Pancreas (tissue), 10 donors: ENCODE measurements at places on chromosomes 6 and 20.
A peak's percentile ranks its signal among the peaks of the same experiment; 100 is the strongest.

DNA sequence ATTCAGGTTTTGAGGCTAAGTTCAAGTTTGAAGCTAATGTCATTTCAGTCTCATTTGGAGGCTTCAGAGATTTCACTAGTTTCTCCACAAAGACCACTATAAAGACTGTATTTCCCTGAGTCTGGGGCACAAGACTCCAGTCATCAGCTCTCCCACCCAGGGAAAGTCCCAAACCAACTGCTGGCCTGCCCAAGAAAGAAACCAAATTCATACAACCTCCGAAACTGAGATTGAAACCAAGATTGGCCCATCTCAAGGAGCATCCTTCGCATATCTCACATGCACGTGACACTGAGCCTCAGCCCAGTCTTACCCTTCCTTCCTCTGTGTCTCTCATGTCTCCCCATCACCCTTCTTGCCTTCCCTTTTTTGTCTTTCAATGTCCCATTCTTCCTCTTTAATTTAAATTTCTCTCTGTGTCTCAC is 3.5 kb upstream of the LTA start:
- no peak overlapping the region for H3K4me3 ChIP-seq
- H3K36me3 ChIP-seq, result no peaks in the 10 kb centered on the region
- no peaks in the 10 kb centered on the region for H3K27me3 ChIP-seq
- H3K27ac ChIP-seq, result no peak overlapping the region

DNA sequence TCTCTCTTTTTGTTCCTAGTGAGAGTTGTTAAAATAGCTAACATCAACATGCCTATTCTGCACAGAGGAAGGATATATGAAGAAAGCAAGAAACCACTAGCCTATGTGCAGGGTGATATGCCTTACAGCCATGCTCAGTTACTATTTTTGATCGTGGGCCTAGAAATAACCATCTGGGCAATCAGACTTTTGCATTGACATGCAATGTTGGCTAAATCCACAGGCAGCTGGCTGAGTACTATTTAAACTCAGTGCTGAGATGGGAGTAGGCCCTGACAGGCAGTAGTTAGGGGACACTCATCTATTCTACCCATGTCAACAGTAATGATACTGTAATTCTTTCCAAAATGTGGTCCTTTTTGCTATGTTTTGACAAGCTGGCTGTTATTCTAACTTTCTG is 89.6 kb downstream of the HDGFL1 start:
- no peaks in the 10 kb centered on the region for H3K4me1 ChIP-seq
- no peak overlapping the region for H3K4me3 ChIP-seq
- DNase-seq, result no peak
- H3K27ac ChIP-seq, result no peak overlapping the region
- H3K36me3 ChIP-seq, result no peaks in the 10 kb centered on the region

DNA sequence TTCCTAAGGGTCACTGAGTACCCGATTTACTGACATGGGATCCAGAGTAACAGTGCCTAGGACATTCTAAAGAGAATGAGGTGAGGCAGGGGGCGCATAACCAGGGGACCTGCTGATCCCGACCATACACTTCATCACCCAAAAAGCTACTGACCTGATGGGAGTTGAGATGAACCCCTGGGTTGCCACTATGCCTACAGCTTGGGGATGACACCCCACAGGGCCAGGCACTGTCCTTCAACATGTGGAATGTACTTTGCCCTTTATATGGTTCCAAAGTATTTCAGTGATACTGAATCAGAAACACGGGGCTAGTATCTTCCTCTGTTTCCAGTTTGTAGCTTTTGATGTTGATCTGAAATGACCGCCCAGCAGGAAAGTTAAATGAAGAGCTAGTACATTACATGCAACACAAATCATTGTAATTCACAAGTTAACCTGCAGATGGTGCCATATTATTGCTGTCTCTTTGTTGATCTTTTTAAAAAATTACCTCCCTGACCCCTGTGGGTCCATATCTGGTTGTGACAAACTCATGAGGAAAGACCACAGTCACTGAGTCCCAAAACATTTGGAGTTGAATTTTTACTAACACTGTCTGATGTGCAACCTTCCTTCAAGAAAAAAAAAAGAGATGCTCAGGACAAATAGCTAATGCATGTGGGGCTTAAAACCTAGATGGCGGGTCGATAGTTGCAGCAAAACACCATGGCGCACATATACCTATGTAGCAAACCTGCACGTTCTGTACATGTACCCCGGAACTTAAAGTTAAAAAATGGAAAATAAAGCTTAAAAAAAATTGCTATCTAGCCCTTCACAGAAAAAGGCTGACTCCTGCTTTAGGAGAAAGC is 42.7 kb upstream of the GCNT2 start:
- no peak overlapping the region for H3K4me3 ChIP-seq
- no peaks in the 10 kb centered on the region for H3K4me1 ChIP-seq
- no peak overlapping the region for H3K27ac ChIP-seq

DNA sequence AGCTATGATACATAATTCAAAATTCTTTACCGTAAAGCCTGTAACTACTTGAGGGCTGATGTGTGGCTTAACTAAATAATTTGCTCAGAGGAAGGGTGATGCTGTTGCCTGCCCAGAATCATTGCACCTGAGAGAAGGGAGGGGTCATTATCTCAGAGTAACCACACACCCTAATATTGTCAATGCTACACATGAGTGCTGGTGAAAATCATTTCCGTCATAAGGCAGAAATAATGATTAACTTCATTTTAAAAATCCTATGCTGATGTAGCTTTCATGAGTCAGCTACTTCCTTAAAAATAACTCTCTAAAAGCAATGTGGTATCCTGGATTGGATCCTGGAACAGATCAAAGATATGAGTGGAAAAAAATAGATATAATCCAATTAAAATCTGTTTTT is 146.4 kb upstream of the FAM83B start:
- DNase-seq, result no peak
- no peaks in the 10 kb centered on the region for H3K36me3 ChIP-seq
- H3K27me3 ChIP-seq, result no peaks in the 10 kb centered on the region
- no peak overlapping the region for H3K4me3 ChIP-seq
- H3K4me1 ChIP-seq, result no peaks in the 10 kb centered on the region

GRCh38 chr6:43310624-43311023 is 2.0 kb upstream of the CRIP3 start:
- H3K36me3 ChIP-seq, result no peaks in the 10 kb centered on the region
- no peak overlapping the region for H3K27ac ChIP-seq
- no peak overlapping the region for H3K4me3 ChIP-seq
- H3K27me3 ChIP-seq, result no peaks in the 10 kb centered on the region
- H3K4me1 ChIP-seq, result peaks cover 5% of the 10 kb centered on the region

- no peak for DNase-seq
- no peak overlapping the region for H3K27ac ChIP-seq
- H3K27me3 ChIP-seq, result no peaks in the 10 kb centered on the region
- peaks cover 25% of the 10 kb centered on the region for H3K4me1 ChIP-seq
- H3K4me3 ChIP-seq, result no peak overlapping the region
- H3K36me3 ChIP-seq, result no peaks in the 10 kb centered on the region
These were observed 9.5 kb downstream of the MBOAT1 start for GRCh38 chr6:20202699-20203302.

GRCh38 chr6:11494786-11495564 is 42.6 kb upstream of the TMEM170B start:
- H3K4me3 ChIP-seq, result no peak overlapping the region
- H3K4me1 ChIP-seq, result no peaks in the 10 kb centered on the region
- no peaks in the 10 kb centered on the region for H3K27me3 ChIP-seq

DNA sequence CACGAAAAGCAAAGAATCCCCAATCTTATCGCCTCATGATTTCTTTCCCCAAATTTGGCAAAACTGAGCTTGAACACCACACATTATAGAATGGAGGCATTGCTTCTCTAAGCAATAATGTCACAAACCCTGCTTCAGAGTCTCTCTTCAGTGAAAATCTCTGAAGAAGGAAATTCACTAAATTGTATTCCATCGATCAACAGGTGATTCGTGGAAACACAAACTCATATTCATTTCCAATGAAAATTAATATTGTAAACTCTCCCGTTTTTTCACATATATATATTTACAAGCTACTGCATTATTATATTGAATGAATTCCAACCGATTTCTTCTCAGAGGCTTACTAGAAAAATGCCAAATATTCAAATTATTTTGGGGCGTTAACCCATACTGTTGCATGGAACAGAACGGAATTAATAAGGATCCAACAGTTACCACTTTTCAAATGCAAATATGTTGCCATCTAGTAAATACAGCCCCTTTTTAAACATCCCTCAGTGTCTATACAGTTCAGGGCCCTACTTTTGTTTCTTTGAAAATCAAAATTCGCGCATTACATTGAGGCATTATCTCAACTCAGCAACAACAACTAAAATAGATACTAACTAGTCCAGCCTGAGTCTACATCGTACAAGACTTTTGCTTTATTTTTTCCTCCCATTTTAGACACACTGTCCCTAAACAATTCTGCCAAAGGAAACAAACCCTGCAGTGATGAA is 1.3 kb downstream of the KIF13A start:
- no peak overlapping the region for H3K27ac ChIP-seq
- H3K36me3 ChIP-seq, result no peaks in the 10 kb centered on the region
- DNase-seq, result no peak
- H3K4me1 ChIP-seq, result peaks cover 3% of the 10 kb centered on the region

DNA sequence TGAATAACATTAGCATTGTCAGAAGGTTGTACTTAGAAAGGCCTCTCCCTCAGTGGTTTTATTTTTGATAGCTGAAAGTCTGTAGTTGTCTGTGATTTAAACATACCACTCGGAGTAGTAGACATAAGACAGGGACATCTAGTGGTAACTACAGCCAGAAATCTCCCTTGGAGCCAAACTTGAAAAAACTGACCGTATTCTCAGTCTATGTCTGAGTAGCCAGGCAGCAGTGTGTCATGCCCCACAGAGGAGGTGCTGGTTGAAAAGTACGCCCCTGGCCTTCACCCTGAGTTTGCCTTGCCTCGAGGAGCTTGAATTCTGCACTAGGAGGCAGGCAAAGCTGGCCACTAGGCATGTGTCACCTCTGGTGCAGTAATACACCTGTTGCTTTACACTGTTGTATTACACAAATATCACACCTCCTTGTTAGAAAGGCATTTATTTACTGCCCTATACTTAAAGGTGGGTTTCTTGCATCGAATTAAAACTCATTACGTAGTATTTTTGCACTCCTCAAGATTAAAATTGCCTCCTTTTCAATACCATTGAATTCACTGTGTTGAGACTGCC is 20.8 kb downstream of the ZBTB2 start:
- no peaks in the 10 kb centered on the region for H3K36me3 ChIP-seq
- H3K27me3 ChIP-seq, result no peaks in the 10 kb centered on the region
- no peak overlapping the region for H3K4me3 ChIP-seq
- H3K4me1 ChIP-seq, result no peaks in the 10 kb centered on the region

DNA sequence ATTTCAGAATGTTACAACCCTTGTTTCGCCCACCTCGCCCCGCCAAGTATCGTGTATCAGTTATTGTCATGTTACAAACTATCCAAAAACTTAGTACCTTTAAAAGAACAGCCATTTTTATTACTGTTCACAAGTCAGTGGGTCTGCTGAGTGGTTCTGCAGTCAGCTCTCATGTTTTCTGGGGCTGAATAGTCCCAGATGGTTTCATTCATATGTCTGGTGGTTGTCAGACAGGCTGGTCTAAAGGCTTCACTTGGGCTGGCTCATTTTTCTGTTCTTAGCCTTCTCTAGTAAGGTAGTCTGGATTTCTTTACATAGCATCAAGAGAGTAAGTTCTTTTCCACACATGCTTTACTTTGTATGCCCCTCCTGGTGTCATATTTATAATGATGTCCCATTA is 8.6 kb downstream of the ZNF292 start:
- H3K4me1 ChIP-seq, result peaks cover 36% of the 10 kb centered on the region
- no peak for DNase-seq
- H3K36me3 ChIP-seq, result no peaks in the 10 kb centered on the region
- H3K27ac ChIP-seq, result no peak overlapping the region
- no peak overlapping the region for H3K4me3 ChIP-seq

DNA sequence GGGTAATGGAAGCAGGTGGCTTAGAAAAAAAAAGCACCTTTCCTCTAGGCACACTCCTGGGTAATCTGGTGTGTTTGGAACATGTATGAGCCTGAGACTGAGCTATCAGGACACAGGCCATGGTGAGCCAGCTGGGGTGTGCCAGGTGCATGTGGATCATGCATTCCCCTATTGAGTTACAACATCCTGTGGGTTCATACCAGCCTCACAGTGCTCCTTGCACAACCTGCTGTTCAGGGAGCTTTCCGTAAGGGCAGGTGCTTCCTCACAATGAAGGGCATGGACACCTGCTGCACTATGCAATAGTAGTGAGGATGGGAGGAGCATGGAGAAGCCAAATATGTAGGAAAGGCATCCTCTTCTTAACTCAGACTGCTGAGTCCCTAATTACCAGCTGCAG is 197.2 kb upstream of the SUPT3H start:
- no peaks in the 10 kb centered on the region for H3K36me3 ChIP-seq
- H3K4me1 ChIP-seq, result no peaks in the 10 kb centered on the region
- DNase-seq, result no peak
- H3K27ac ChIP-seq, result no peak overlapping the region
- no peak overlapping the region for H3K4me3 ChIP-seq

GRCh38 chr6:91780270-91780669 is 1193.4 kb upstream of the MAP3K7 start:
- H3K27me3 ChIP-seq, result no peaks in the 10 kb centered on the region
- H3K4me3 ChIP-seq, result no peak overlapping the region

DNA sequence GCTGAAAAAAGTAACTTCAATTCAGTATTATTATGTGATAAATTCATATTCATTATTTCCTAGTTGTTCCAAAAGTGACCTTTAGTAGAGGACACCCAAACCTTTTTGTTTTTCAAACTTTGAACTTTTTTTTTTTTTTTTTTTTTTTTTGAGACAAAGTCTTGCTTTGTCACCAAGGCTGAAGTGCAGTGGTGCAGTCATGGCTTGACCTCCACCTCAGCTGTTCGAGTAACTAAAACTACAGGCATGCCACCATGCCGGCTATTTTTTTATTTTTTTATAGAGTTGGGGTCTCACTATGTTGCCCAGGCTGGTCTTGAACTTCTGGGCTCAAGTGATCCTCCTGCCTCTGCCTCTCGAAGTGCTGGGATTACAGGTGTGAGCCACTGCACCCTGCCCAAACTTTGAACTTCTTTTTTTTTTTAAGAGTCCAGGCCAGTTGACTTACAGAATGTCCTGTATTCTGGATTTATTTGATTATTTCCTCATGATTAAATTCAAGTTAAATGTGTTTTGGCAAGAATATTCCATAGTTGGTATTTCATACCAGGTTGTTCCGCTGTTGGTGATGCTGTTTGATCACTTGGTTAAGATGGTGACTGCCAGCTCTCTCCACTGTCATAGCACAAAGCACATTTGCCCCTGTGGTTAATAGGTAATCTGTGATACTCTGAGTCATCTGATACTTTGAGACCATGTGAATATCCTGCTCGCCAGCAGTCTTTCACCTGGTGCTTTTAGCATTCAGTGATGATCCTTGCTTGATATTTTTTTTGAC is 48.0 kb downstream of the VAPB start:
- no peak for DNase-seq
- H3K27ac ChIP-seq, result peak overlapping the region; percentile 23
- H3K4me3 ChIP-seq, result no peak overlapping the region
- no peaks in the 10 kb centered on the region for H3K27me3 ChIP-seq

- H3K4me3 ChIP-seq, result no peak overlapping the region
- no peaks in the 10 kb centered on the region for H3K27me3 ChIP-seq
- DNase-seq, result no peak
- no peaks in the 10 kb centered on the region for H3K4me1 ChIP-seq
- H3K36me3 ChIP-seq, result no peaks in the 10 kb centered on the region
These were observed 461.1 kb downstream of the MMUT start for GRCh38 chr6:49001856-49002541.

- no peaks in the 10 kb centered on the region for H3K27me3 ChIP-seq
- no peaks in the 10 kb centered on the region for H3K36me3 ChIP-seq
- H3K4me3 ChIP-seq, result peak overlapping the region; percentile 69
- DNase-seq, result no peak
- peaks cover 18% of the 10 kb centered on the region for H3K4me1 ChIP-seq
- peak overlapping the region; percentile 95 for H3K27ac ChIP-seq
These were observed 41.0 kb downstream of the PSMB9 start for GRCh38 chr6:32895006-32895345.

GRCh38 chr6:123716506-123716905 is 79.8 kb upstream of the TRDN start:
- H3K27me3 ChIP-seq, result no peaks in the 10 kb centered on the region
- H3K36me3 ChIP-seq, result no peaks in the 10 kb centered on the region
- H3K27ac ChIP-seq, result no peak overlapping the region
- H3K4me1 ChIP-seq, result no peaks in the 10 kb centered on the region
